ENCODE measurements at places on chromosomes 3 and 15. TPM values are rescaled to one million over a fixed set of nuclear protein-coding genes. Genes with fewer than 3 reads are reported as not detected.
A peak's percentile ranks its signal among the peaks of the same experiment; 100 is the strongest.

GRCh38 chr15:92636401-92636907, 19.1 kb downstream of the FAM174B start:
- DNase-seq, result no peak

The TRANK1 gene
- 41.8 TPM for total RNA-seq

The CCNB2 gene
- total RNA-seq, result 164 TPM

DNA sequence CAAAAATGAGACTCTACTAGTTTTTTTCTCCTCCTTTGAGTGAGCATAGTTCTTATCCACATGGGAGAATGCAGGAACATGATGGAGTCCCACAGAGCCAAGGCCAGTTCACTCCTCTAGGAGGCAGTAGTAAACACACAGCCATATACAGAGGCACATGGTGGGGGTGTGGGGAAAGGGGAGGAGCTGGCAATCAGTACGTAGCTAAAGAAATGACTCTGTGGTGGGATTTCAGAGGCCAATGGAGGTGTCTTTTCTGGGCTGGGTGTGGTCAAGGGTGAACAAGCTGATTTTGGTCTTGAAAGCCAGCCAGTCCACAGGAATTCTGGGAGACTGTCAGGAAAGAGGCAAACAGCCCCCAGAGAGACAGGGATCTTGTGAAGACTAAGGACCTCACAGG, 6.6 kb upstream of the RAB11A start:
- DNase-seq, result peak; percentile 47

The LTF gene
- total RNA-seq, result 0.52 TPM

DNA sequence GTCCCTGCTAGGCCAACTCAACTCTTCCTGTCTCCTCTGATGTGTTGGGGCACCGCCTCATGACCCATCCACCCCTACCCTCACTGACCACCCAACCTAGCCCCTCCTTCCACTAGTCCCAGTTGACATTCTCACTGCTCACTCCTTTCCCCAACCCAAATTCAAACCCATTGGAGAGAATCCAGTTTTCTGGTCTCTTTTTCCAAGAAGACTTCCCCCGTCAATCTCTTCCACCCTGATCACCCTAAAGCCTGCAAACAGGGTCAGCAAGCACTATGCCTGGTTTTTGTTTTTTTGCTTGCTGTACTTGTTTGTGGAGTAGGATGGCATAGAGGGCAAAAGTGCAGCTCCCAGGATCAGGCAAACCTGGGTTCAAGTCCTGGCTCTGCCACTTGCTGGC, 176.6 kb upstream of the PPP2R3A start:
- DNase-seq, result no peak

The FBXO40 gene
- total RNA-seq, result not detected

DNA sequence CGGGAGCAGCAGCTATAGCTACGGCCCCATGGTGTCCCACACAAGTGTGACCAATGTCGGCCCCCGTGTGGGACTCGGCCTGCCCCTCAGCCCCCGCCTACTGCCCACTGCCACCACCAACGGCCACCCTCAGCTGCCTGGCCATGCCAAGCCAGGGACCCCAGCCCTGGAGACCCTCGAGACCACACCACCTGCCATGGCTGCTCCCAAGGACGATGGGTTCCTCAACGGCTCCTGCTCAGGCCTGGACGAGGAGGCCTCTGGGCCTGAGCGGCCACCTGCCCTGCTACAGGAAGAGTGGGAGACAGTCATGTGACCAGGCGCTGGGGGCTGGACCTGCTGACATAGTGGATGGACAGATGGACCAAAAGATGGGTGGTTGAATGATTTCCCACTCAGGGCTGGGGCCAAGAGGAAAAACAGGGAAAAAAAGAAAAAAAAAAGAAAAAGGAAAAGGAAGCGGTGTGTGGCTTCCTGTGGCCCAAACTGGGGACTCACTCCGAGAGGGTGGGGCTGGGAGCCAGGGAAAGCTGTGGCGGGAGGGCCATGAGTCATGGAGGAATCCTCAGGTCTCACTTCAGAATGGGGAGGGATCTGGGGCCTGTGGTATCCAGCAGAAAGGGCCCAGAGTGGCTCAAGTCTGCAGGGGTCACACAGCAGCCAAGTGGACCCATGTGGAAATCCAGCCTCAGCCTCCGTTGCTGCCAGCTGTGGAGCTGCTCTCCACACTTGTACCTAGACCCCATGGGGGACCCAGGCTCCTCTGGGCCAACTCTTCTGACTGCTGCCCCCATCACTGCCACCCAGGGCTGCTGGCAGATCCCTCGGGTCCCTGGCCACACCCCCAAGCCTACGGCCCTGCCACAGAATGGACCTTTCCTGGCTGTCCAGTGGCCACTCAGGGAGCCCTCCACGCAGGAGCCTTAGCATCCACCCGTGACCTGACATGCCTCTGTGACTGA, 26.1 kb downstream of the PTH1R start:
- DNase-seq, result peak; percentile 78

The TM4SF18 gene
- 25.4 TPM for total RNA-seq

GRCh38 chr3:141151439-141151838, 80.2 kb upstream of the PXYLP1 start:
- no peak for DNase-seq

The GOLGA6L10 gene
- total RNA-seq, result 0.25 TPM

GRCh38 chr3:120113128-120114116, 19.2 kb upstream of the GSK3B start:
- DNase-seq, result peak; percentile 96

The PROS1 gene
- total RNA-seq, result 4.0 TPM

DNA sequence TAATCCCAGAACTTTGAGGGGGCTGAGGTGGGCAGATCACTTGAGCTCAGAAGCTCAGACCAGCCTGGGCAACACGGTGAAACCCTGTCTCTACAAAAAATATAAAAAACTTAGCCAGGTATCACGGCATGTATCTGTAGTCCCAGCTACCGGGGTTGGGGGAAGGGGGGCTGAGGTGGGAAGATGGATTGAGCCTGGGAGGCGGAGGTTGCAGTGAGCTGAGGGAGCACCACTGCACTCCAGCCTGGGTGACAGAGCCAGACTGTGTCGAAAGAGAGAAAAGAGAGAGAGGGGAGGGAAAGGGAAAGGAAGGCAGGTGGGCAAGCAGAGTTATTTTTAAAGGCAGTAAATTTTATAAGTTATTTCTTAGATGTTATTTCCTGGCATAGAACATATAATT, 368.1 kb downstream of the ULK4 start:
- no peak for DNase-seq

DNA sequence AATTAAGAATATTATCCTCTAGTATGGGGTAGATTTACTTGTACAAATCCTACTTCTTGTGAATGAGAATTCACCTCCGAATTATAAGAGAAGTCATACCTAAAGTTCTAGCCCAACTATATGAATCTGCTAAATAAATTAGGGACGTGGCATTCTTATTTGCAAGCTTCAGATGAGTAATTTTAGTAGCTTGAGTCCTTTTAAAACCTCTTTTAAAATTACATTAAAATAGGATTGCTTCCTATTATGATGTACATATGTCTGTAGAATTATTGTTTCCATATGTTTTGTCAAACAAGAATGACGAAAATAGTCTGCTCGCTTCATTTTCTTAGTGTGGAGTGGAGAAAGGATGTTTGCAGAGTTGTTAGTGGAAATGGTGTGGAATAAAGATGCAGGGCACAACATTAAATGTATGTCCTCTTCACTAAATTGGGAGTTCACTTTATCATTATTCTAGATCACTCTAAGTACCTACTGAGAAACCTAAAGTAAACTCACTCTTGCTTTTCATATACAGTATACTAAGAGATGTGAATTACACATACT, 59.4 kb downstream of the CMSS1 start:
- no peak for DNase-seq

GRCh38 chr3:157045238-157045850, 114.6 kb downstream of the CCNL1 start:
- no peak for DNase-seq

The MYL3 gene
- total RNA-seq, result not detected

GRCh38 chr3:73024836-73025235, 28.2 kb downstream of the PPP4R2 start:
- no peak for DNase-seq

The CD200 gene
- total RNA-seq, result 0.15 TPM

The IQSEC1 gene
- total RNA-seq, result 7.4 TPM

The SYNPR gene
- not detected for total RNA-seq

- DNase-seq, result no peak
Observed at GRCh38 chr3:150789451-150789850, 26.5 kb upstream of the SIAH2 start.

GRCh38 chr3:14274999-14275961, 96.7 kb downstream of the LSM3 start:
- no peak for DNase-seq

The SLC7A14 gene
- 2.8 TPM for total RNA-seq

DNA sequence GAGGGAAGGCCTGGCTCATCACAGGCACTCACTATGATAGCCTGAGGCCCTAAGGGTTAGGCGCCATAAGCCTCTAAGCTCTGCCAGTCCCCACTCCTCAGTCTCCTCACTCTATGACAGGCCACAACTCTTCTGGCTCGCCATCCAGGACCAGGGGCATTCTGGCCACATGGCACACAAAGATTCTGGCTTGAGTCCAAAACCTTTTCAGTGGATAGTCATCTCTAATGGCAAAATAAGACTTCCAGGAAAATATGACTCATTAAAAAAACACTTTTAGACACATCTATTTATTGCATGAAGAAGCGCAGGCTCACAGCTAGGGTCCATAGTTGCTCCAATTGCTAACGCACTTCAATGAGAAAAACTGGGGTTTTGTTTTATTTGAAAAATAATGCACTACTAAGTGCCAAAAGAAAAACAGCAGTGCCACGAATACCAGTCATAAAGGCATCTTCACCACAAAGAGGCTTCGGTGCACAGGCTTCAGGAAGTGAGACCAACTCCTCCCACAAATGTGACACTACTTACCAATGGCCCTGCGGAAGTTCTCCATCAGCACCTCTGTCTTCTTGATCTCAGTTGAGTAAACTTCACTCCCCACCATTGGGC, 11.1 kb downstream of the RUVBL1 start:
- peak; percentile 100 for DNase-seq

DNA sequence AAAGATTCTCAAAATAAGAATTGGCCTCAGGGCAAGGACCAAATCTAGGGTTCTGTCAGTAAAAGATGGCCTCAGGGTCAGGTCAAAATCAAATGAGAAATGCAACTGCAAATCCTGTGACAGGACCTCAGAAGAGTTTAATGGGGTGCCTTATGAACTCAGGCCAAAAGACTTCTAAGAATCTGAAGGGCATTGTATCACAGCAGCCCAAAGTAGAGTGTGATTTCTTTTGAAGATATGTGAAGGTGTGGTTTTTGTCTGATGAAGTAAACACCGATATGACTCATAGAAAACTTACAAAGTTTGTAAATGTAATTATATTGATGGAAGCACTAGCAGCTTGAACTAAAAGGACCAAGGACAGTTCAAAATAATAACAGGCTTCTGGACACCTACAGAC, 966.1 kb downstream of the AGBL1 start:
- peak; percentile 89 for DNase-seq

- DNase-seq, result peak; percentile 79
Observed at GRCh38 chr15:39250460-39251186, 330.3 kb upstream of the THBS1 start.

The SNURF gene
- total RNA-seq, result 3.0 TPM

The P2RY12 gene
- not detected for total RNA-seq

The C3orf33 gene
- 1.7 TPM for total RNA-seq

The STARD5 gene
- total RNA-seq, result 0.71 TPM

The KBTBD13 gene
- total RNA-seq, result not detected

The MRPL3 gene
- 216 TPM for total RNA-seq

DNA sequence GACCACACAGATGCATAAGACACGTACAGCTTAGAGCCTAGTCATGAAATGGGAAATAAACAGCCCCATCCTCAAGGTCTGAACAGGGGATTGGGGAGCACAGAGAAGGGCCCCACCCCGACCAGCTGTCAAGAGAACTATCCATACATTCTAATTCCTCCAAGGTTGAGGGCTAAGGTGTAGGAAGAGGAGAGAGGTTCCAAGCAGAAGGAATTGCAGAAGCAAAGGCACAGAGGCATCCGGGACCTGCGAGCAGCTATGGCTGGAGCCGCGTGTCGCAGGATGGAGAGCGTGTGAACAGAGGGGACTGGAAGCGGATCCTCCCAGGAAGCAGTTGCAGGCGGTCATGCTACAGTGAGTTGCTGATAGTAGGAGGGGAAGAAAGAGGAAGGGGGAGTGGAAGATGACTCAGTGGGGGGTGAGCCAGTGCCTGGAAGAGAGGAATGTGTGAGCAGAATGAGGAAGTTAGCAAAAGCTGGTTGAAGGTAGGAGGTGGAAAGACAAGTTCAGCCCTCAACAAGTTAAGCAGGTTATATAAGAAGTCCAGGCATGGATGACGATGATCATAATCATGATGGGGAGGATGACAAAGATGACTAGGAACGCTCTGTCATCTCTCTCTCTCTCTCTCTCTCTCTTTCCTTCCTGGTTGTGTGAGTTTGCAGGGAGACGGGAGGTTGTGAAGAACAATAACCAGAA, 89.7 kb downstream of the LIPC start:
- peak; percentile 62 for DNase-seq

GRCh38 chr15:69045802-69046201, 31.3 kb downstream of the NOX5 start:
- peak; percentile 84 for DNase-seq

DNA sequence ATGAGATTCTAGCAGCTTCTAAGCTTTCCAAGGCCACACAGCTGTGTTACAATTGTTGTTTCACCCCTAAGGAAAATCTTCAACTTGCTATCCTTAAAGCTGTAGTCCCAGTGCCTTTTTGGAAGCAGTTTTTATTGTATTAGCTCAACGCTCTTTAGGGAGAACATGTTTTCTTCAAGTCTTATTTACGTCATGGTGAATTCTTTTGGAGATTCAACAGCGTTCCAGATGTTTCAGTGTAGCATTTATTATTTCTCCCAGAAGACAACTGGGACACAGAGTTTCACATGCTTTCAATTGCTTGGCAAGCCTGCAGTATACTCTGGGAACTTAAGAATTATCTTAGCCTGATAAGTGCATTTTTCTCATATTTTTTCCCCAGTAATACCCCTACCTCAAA, 888.3 kb downstream of the PLOD2 start:
- DNase-seq, result no peak

DNA sequence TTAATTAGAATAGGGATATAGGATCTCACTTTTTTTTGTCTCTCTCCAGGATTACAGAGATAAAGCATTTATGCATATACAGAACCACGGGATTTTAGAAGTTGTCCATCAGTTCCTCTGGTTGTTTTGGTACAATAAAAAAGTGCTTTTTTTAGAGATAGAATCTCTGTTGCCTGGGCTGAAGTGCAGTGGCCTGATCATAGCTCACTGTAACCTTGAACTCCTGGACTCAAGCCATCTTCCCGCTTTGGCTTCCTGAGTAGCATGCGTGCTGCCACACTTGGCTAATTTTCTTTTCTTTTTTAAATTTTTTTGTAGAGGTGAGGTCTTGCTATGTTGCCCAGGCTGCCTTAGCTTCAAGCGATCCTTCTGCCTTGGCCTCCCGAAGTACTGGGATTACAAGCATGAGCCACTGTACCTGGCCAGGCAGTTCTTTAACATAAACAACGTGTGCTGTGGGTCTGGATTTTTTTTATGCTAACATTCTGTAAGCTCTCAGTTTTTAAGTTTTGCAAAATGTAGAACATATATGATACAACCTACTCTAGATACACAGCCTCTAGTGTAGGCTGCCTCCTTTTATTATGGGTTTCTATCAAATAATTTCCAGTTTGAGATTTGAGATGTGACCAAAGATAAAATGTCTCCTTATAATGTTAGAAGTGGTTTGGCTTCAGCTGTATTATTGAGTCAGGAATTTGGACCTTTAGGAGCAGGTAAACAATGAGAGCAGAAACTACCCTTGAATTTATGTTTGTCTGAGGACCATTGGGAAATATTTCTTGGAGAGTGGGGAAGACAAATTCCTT, 57.4 kb upstream of the ULK4 start:
- peak; percentile 36 for DNase-seq
